Hematopoietic multipotent progenitor cell (in vitro differentiated cells): ENCODE measurements at places on chromosomes 12 and 14. TPM values are rescaled to one million over a fixed set of nuclear protein-coding genes. Genes with fewer than 3 reads are reported as not detected.

Gene GLI1
- total RNA-seq = 0.27 TPM

Gene DBX2
- total RNA-seq = not detected

Gene KCNMB4
- 3.0 TPM for total RNA-seq

Gene NPAS3
- total RNA-seq = 0.27 TPM

Gene ZCCHC8
- 16.4 TPM for total RNA-seq

GRCh38 chr14:30337456-30337855, 221.5 kb upstream of the G2E3 start:
- no peak for DNase-seq

GRCh38 chr12:58206876-58207275, 265.5 kb downstream of the ATP23 start:
- no peak for DNase-seq

DNA sequence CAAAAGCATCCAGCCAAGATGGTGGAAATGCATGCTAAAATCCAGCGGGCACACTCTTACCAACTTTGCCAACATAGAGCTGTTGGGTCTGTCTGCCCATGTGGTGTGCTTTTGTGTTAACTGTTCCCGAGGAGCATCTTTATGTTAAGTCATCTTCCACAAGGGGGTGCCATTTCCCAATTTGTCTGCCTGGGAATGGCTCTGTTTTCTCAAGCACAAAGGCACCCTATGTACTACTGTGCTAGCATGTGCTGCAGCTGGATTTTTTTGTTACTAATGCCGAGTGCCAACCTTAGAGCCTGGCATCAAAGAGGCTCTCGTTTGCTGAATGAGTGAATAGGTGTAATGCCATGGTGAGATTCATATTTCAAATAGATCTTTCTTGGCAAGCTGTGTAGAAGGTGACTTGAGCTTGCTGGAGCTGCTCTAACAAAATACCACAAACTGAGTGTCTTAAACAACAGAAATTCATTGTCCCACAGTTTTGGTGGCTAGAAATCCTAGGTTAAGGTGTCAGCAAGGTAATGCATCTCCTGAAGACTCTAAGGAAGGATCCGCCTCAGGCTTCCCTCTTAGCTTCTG, 74.3 kb downstream of the TRHDE start:
- DNase-seq = no peak

- peak; percentile 79 for DNase-seq
Measured at GRCh38 chr12:52005903-52006703, 643 bp upstream of the TAMALIN start.
